ENCODE measurements at places on chromosomes 1 and 21. TPM values are rescaled to one million over a fixed set of nuclear protein-coding genes. Genes with fewer than 3 reads are reported as not detected.

HRNR gene
- total RNA-seq = 0.18 TPM

DNA sequence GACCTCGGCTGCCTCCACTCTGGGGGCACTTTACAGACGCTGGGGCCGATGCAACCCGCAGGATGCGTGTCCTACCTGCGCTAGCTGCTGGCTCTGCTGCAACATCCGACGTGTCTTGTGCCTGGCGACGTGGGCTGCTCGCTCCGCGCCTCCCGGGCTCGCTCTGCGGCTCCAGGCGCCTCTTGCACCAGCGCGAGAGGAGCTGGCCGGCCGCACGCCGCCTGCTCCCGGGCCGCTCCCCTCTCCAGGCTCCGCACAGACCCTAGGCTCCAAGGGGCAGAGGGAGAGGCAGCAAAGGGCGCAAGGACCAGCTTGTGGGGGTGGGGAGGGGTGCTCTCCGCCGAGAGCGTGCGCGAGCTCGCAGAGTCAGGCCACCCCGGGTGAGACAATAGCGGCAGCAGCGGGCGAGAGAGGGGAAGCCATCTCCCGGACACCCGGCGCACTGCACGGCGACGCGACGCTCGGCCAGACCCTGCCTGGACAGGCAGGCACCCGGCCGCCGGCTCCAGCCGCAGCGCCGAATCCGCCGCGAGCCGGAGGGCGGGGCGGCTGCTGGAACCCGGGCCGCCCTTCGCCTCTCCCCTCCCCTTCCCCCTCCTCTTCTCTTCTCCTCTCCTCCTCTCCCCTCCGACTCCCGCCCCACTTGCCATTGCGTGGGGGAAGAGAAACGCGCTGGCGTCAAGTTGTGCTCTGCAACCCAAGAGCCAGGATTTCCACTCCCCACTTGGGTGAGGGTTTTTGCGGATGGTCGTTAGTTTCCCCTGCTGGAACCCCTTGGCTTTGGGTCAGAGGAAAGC lies at the start of gene PIK3C2B:
Gene PIK3C2B, minus strand, starts transcription at position 525 of the 797 bp plus-strand sequence. CDS start 25,003 bp downstream, outside the sequence.
- no peak for DNase-seq
- H3K36me3 ChIP-seq = peaks cover 10% of the 10 kb centered on the region
- no peaks in the 10 kb centered on the region for H3K27me3 ChIP-seq
- H3K4me1 ChIP-seq = peaks cover 24% of the 10 kb centered on the region
- peak within 1 kb of the TSS; percentile 65 for H3K4me3 ChIP-seq
- H3K27ac ChIP-seq = peak within 1 kb of the TSS; percentile 95

DNA sequence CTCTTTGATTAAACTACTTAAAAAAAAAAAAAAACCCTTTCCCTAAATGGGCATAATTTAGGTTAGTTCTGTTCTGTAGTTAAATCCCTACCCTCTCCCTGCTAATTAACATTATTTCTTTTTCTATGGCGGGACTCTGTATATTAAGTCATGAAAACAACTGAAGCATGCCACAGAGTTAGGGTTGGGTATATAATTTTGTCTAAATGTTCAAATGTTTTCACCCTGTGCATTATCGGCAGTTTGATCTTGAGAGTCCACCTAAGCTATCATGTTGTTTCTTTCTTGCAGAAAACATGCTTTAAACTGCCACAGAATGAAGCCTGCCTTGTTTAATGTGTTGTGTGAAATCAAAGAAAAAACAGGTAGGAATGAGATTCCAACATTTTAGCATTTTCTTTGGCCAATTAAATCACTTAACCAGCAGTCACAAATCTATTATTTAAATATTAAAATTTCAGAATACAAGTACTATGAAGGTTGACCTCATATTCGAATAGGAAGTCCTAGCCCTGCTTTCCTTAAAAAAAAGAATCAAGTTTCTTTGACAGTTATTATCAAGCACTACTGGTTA lies 4.0 kb downstream of the PBX1 start:
- no peak for DNase-seq
- no peaks in the 10 kb centered on the region for H3K36me3 ChIP-seq
- H3K27me3 ChIP-seq = no peaks in the 10 kb centered on the region

GRCh38 chr1:59565611-59566410 lies 248.9 kb upstream of the HOOK1 start:
- no peak for DNase-seq
- peak overlapping the region; percentile 54 for H3K27ac ChIP-seq
- no peaks in the 10 kb centered on the region for H3K4me1 ChIP-seq
- H3K36me3 ChIP-seq = no peaks in the 10 kb centered on the region
- no peak overlapping the region for H3K4me3 ChIP-seq

GRCh38 chr21:41973861-41974751 lies 20.3 kb upstream of the C2CD2 start:
- H3K36me3 ChIP-seq = no peaks in the 10 kb centered on the region
- peaks cover 10% of the 10 kb centered on the region for H3K4me1 ChIP-seq
- DNase-seq = no peak
- H3K27me3 ChIP-seq = no peaks in the 10 kb centered on the region
- no peak overlapping the region for H3K4me3 ChIP-seq

DNA sequence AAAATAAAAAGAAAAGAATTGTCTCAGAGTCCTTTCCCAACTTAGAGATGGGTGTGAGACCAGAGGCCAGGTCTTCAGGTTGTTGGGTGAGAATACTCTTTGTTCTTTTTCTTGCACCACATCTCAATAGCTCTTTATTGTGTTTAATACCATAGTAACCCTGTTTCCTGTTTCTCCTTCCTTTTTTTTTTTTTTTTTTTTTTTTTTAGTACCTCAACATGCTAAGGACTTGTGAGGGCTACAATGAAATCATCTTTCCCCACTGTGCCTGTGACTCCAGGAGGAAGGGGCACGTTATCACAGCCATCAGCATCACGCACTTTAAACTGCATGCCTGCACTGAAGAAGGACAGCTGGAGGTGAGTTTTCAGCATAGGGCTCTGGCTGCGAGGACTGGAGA lies 24.4 kb downstream of the CELF3 start:
- no peaks in the 10 kb centered on the region for H3K4me1 ChIP-seq
- no peak overlapping the region for H3K4me3 ChIP-seq
- H3K27ac ChIP-seq = no peak overlapping the region
- H3K27me3 ChIP-seq = no peaks in the 10 kb centered on the region
- peaks cover 60% of the 10 kb centered on the region for H3K36me3 ChIP-seq

HOOK1 gene
- total RNA-seq = 23.6 TPM

GRCh38 chr1:7223334-7224080 lies 438.3 kb downstream of the CAMTA1 start:
- DNase-seq = no peak
- H3K27ac ChIP-seq = no peak overlapping the region
- H3K27me3 ChIP-seq = no peaks in the 10 kb centered on the region
- H3K4me3 ChIP-seq = no peak overlapping the region

- H3K27me3 ChIP-seq = no peaks in the 10 kb centered on the region
- no peak overlapping the region for H3K27ac ChIP-seq
- no peak for DNase-seq
- H3K4me1 ChIP-seq = no peaks in the 10 kb centered on the region
- H3K36me3 ChIP-seq = no peaks in the 10 kb centered on the region
Observed at GRCh38 chr1:155286544-155286943, 9.3 kb downstream of the HCN3 start.
